ENCODE measurements at places on chromosomes 7 and 10. TPM values are rescaled to one million over a fixed set of nuclear protein-coding genes. Genes with fewer than 3 reads are reported as not detected.

The ETV1 gene
- 21.1 TPM for total RNA-seq

GRCh38 chr7:104653825-104654401, 325.5 kb downstream of the LHFPL3 start:
- no peak for DNase-seq

DNA sequence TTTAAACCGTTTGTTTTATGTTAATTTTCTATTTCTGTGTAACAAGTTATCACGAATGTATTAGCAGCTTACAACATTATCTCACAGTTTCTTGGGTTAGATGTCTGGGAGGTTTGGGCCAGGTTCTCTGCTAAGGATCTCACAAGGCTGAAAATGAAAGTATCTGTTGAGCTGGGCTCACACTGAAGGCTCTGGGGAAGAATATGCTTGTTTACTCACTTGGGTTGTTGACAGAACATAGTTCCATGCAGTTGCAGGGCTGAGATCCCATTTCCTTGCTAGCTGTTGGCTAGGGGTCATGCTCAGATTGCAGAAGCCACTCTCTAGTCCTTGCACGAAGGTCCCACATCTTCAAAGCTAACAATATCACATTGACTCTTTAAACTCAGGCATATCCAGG, 266.6 kb upstream of the GNAI1 start:
- peak; percentile 12 for DNase-seq

The HOGA1 gene
- total RNA-seq = 0.36 TPM

DNA sequence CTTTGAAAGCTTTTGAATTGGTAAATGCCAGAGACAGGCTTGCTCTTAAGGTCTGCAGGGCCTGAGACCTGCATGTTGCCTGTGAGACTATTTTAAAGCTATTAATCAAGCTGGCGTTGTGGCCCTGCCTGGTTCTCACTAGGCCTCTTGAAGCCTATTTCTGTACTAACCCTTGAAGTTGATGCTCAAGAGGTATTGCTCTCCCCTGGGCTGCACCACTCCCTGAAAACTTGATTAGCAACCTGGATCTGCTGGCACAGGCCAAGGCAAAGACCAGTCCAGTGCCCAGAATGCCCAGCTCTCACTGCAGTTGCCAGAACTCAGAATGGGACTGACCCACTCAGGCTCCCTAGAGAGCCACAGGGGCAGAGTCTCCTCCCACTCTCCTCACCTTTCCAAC, 220.0 kb upstream of the MEOX2 start:
- no peak for DNase-seq

GRCh38 chr10:5817322-5818047, 4.3 kb upstream of the GDI2 start:
- no peak for DNase-seq

DNA sequence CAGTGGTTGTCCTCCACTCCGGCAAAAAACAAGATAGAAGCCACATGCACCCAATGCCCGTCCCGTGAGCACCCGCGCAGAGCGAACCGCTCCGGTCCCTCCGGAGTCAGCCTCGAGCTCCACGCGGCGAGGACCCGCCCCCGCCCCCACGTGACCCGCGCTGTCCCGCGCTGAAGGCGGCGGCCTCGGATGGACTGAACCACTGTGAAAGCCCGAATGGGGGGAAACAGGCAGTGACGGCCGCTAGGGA, 766 bp upstream of the EIF3B start:
- DNase-seq = peak; percentile 86

DNA sequence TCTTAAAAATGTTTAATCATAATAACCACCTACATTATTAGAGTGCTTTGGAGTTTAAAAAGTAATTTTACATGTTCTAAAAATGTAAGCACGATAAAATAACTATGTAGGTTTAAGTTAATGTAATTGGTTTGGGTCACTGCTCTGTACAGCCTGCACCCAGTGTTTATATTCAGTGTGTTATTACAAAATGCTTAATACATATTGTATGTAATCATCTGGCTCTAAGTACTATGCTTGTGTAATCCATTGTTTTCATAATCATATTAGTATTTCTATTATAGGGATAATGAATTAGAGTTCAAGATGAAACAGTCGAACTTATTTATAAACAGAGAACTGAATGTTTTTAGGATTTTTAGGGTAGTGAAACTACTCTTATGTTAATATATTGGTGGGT, 13.1 kb downstream of the RPA3 start:
- DNase-seq = peak; percentile 16

DNA sequence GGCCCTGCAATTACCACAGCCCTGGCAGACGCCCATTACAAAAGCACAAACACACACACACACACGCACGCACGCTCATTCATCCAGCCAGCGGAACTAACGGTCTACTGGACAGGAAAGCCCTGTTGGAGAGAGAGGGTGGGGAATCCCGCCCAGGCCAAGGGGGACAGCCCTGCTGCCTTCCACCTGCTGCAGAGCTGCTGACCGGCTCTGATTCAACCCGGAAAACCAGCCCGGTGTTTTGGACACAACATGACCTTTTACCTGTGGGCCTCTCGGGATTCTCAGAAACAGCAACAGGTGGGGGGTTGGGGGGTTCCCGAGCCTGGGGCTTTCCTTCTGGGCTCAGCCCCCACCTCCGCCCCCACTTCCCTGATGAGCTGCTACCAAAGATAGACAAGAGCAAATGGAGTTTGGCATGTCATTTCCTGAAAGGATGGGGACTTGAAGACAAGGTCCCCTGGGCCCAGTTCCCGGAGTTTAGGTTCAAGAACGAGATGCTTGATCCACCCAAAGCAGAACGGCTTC, 18.5 kb upstream of the SERPINE1 start:
- DNase-seq = no peak

DNA sequence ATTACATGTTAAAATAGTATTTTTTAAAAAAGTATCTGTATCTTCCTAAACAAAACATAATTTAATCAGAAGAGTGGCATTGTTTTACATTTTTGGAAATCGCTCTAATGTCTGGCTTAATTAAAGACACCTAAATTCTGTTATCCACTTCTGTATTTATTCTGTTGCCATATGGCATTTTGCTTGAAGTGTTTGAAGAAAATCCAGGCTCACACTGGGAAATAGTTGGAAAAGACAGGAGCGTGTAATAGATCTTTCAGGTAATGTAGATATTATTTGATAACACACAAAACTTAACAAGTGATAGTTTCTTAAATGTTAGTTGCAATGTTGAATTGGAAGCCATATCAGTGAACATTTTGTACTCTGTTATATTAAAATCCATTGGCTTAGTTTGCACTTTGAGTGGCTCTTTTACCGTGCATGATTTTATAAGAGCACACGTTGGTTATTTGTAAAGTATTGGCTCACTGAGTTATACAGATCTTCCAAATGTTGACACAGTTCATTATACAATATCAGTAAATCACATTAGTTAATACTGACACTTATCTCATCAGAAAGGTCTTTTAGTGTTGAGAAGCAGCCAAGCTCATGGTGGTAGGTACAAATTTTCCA, 128.4 kb upstream of the NPVF start:
- DNase-seq = no peak

- DNase-seq = peak; percentile 86
Measured at GRCh38 chr7:94431619-94432280, 37.1 kb downstream of the COL1A2 start.

- no peak for DNase-seq
Measured at GRCh38 chr7:104033837-104034236, 44.4 kb upstream of the RELN start.

The PRLHR gene
- total RNA-seq = not detected

The CCL24 gene
- not detected for total RNA-seq

DNA sequence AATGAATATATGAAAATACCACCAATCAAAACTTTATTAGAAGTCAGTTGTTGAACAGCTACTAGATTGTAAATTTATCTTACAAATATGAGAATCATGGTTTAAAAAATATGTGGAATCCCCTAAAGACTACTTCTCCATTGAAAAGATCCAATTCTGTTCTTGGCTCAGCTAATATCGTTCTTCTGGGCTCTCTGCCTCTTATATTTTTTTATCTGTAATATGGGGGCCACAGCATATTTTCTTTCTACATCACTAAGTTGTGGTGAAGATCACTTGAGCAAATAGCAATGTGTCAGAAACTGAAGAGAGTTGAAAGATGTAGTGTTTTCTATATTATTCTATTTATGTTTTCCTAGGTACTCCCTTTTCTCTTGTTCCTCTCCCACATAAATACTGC, 198.1 kb downstream of the FZD1 start:
- DNase-seq = no peak

All from IMR-90 (cell line).